ENCODE measurements at places on chromosomes 2 and 18.

DNA sequence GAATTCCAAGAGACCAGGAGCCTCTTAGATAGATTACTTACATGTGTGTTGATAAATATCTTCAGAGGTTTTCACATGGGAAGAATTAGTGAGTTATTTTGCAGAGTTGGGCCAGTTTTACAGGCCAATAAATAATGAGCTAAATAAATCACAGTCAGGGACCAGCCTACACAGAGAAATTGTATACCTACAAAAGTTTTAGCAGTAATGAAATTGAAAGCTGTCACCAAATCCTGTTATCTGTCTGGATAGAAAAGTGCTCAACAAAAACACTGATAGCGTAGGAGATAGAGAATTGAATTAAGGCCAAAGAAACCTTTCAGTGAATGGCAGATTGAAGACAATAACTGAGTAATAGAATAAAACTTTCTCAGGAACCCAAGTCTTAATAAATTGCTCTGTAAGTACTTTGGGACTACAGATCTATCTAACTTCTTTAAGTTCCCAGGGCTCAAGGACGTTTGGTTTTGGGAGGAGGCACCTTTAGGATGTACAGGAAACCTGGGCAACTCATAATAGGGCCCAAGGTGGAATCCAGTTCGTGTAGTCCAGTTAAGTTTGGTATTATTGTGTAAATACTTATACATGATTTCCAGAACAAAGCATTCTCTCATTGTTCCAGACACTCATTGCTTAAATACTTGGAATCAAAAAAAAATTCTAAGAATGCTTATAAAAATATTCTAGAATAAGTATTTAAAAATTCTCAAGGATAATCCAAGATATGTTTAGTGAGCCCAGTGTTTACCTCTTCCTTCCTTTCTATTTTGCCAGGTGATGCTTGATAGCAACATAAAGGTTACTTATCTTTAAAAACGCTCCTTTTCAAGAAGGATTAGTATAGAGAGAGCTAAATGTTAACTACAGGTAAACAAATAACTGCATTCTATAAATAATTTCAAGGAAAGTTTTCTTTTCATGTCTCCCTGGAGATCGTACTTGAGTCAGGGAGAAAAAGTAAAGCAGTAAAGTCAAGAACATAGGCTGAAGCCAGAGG, 134.5 kb downstream of the NCKAP5 start:
- no peak for DNase-seq

- no peak for DNase-seq
Measured at GRCh38 chr2:70510313-70510712, 43.3 kb downstream of the TGFA start.

GRCh38 chr2:191612496-191612895, 65.4 kb upstream of the NABP1 start:
- no peak for DNase-seq

DNA sequence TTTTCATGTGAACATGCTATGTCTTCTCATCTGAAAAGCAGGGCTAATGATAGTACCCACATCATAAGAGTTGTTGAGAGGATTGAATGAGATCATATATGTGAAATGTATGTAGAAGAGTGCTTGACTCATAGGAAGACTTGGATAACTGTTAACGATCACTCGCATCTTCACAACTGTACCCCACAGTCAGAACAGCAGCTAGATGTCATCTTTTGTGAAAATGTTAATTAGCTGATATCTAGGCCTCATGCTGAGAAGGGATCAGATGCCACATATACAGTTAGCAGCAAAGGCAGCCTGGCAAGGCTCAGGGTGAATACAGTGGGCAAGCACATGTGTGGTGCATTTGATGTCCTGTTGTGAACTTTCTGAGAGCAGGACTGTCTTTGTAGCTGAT, 24.2 kb downstream of the MAP3K20 start:
- DNase-seq = no peak

- no peak for DNase-seq
Measured at GRCh38 chr2:122179492-122180165, 424.2 kb downstream of the TSN start.

GRCh38 chr2:136081582-136082210, 36.3 kb downstream of the CXCR4 start:
- DNase-seq = no peak

DNA sequence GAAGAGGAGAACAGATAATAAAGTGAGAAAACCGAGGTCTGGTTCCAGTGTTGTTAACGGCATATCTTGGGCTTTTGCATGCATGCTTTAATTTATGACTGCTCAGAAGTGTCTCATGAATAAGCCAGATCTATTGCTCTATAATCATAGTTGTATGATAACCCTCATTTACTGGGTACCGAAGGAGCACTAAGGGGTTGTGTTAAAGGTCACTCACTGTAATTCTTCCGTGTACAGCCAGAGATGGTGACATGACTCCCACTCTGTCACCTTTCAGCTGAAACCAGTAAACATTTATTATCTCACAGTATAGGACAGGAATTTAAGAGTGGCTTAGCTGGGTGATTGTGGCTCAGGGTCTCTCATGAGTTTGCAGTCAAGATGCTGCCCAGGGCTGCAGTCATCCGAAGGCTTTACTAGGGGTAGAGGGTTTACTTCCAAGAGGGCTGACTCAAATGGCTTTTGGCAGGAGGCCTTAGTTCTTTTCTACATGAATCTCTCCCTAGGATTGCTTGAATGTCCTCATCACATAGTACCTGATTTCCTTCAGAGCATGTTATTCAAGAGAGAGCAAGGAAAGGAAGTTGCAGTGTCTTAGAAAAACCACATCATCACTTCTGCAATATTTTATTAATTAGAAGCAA, 107.0 kb downstream of the NAB1 start:
- no peak for DNase-seq

GRCh38 chr2:174902506-174903263, 102.5 kb downstream of the CHN1 start:
- no peak for DNase-seq

DNA sequence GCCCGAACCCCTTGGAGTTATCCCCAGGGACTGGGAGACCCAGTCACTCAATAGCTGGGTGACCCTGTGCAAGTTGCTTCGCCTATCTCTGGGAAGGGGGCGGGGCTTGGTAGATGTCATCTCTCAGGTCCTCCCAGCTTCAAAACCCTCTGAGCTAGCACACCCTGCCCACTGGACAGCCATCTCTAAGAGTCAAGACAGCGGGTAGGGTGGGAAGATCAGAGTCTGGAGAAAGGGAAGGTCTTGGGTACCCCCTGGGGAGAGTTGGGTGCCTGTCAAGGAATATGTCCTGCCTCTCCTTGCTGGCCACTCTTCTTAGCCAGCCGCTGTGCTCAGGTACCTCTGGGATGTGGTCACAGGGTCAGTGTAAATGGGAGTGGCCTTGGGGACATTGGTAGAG, 8.0 kb downstream of the GLI2 start:
- no peak for DNase-seq

GRCh38 chr18:72041313-72042032, 502.7 kb downstream of the CBLN2 start:
- DNase-seq = no peak

DNA sequence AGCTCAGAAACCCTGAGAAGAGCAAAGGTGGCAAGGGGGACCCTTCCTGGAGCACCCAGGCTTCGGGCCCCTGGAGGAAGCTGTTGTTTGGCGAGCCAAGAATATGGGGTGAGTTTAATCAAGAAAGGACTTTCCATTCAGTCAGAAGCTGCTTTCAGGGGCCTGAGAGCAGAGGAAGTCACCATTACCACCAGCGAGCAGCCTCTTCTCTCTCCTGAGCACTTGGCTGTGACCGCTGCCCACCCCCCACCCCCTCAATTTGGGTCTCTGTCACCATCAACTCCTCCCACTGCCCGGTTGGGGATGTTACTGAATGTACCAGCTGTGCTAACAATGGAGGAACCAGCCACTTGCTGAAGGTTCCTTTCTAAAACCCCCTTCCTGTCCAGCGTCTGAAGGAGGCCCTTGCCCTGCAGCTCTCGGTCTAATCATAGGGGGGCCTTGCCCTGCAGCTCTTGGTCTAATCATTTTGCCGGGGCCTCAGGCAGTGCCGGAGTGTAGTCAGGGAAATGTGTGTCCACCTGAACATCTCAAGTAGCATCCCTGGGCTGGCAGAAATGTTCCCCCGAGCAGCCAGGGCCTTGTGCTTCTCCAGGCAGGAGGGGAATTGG, 943 bp downstream of the INPP5D start:
- peak; percentile 47 for DNase-seq

DNA sequence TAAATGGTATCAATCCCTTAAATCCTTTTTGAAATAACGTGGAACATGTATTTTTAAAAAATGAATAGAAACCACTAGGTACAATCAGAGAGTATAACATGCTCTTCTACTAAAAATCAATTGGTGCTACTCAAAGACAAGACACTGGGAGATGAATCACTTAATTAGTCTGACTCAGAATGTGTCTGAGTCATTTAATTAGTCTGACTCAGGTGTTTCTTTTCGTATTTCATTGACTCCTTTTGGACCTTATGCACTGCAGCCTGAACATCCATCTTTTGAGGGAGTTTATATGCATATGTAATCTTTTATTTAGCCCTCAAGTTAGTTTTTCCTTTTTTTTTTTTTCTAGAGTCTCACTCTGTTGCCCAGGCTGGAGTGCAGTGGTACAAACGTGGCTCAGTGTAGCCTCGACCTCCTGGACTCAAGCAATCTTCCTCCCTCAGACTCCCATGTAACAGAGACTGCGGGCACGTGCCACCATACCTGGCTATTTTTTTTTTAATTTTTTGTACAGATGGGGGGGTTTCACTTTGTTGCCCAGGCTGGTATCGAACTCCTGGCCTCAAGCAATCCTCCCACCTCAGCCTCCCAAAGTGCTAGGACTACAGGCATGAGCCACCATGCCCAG, 26.5 kb downstream of the PPP4R3B start:
- DNase-seq = no peak

DNA sequence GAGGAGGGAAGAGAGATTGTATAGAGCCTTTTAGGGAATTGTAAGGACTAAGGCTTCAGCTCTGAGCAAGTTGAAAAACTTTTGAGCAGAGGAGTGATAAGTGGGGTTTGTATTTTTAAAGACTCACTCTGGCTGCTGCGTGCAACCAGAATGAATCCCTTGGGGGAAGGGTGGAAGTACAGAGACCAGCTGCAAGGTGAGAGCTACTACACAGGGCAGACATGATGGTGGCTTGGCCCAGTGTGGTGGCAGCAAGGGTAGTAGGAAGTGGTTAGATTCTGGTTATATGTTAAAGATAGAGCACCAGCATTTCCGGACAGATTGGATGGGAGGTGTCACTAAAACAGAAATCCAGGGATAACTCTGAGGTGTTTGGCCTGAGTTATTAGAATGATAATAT, 10.1 kb upstream of the SESTD1 start:
- no peak for DNase-seq

GRCh38 chr18:44909191-44909719, 228.6 kb downstream of the SETBP1 start:
- no peak for DNase-seq

GRCh38 chr18:28903306-28903705, 726.4 kb upstream of the CDH2 start:
- no peak for DNase-seq

DNA sequence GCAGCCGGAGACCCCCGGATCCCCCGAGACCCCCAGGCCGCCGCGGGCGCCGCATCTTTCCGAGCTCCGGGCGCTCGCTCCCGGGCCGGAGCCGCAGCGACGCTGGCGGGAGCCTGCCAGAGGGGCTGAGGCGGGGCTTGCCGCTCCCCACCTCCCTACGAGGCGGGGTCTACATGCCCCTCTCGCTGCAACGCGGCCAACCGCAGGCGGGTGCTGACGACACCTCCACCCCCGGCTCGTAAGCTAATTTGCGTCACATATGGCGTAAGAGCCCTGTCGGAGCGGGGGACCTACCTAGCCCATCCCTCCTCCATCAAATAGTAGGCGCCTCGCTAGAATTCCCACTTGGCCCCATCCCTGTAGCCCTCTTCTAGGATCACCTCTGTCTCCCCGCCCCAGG, at the start of gene PTPRN:
PTPRN (minus strand) TSS at position 124 of the 400 bp plus-strand sequence; CDS start at position 55, 69 bp downstream.
- no peak for DNase-seq

DNA sequence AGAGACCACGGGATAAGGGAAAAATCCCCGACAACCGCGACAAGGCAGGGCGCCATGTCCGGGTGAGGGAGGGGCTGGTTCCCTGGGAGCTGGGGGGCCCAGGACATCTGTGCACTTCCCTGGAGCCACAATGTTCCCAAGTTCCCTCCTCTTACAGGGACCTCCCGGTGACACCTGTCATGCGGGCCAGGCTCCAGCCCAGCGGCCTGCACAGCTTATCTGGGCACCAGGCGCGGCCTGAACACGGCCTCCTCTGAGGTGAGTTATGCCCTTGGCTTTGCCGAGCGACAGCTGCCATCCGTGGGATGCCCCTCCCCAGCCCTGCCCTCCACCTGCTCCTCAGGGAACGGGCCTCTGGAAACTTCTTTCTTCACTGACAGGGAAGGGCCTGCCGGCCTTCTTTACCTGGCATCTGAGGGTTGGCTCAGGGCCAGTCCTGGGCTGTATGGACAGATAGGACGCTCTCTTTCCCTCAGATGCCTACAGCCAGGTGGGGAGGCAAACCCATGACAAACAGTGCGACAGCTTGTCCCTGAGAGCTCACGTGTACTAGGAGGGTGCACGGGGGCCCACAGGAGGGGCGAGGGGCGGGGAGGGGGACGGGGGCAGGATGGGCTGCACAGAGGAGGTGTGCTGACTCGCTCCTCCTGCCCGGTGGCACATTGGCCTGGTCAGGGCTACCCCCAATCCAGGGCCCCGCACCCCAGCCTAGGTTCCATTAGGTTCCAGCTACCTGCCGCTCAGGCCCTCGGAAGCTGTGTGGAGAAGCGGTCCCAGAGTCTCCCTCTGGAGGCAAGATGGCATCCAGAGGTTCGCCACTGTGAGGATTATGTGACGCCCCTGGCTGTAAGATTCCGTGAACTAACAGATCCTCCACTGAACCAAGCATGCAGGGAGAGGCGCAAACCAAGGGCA, 34.9 kb upstream of the HPCAL1 start:
- DNase-seq = no peak

DNA sequence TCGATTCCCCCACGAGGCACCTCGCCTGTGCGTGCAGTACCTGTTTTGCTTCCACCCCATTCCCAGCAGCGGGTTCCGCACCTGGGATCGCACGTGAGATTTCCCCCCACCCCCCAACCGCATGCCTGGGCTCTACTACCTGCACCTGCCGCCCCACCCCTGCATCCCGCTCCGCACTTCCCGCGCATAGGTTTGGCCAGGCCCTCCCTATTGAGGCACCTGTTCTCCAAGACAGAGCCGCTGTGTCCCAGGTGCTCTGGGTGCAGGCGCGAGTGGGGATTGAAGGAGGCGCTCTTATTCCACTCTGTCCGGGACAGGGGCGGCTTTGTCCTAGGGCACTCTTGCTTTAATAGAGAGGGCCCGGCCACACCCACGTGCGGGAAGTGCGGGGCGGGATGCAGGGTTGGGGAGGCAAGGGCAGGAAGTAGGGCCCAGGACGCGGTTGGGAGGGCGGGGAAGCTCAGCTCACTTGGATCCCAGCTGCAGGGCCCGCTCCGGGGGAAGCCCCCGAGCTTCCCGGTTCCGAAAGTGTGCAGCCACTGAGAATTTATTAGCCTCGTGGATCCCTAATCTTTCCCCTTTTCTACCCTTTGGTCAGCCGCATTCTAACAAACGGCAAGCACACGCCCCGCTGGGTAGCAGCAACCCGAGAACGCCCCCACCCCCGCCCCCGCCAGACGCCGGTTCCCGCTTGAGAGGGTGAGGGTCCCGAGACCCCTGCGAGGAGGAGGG, 670 bp upstream of the MOCOS start:
- no peak for DNase-seq
